Stimulated activated CD8-positive, alpha-beta memory T cell treated with anti-CD3 and anti-CD28 coated beads, Interleukin-12 subunit alpha, Interleukin-12 subunit beta, amount 100 ng/mL, for 4 hours (primary cell): ENCODE measurements at places on chromosomes 12 and 14.

DNA sequence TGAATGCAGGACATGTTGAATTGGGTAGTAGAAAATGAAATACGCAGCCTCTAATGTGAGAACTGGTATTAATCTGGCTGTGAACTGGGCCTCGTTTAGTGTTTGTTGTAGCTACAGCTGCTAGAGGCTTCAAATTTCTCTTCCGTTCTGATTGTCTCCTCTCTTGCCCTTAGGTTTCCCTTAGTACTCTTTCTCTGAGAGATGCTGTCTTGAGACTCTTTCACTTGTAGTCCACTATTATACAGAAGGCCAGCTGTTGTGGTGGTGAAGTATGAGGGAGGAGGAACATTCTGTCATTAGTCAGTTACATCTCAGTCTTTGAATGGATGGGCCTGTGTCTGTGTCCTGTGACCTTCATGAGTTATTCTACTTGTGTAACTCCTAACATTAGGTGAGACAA, 322.0 kb downstream of the TMTC2 start:
- DNase-seq: no peak

- DNase-seq: no peak
Observed at GRCh38 chr12:70774055-70774454, 136.8 kb upstream of the PTPRB start.

DNA sequence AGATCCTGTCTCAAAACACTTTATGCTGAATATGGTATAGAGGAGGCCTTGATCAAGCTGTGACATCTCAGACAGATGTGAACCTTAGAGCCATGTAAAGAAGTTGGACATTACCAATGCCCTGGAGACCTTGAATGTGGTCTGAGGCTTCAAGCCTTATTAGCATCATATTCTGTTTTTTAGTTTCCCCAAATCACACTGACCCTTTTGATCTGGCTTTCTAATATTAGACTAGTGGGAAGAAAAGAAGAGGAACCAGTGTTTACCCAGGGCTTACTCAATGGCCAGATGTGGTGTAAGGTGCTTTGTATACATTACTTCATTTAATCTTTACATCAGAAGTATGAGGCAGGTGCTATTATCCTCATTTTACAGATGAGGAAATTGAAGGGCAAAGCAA, 10.6 kb upstream of the TBPL2 start:
- DNase-seq: no peak

DNA sequence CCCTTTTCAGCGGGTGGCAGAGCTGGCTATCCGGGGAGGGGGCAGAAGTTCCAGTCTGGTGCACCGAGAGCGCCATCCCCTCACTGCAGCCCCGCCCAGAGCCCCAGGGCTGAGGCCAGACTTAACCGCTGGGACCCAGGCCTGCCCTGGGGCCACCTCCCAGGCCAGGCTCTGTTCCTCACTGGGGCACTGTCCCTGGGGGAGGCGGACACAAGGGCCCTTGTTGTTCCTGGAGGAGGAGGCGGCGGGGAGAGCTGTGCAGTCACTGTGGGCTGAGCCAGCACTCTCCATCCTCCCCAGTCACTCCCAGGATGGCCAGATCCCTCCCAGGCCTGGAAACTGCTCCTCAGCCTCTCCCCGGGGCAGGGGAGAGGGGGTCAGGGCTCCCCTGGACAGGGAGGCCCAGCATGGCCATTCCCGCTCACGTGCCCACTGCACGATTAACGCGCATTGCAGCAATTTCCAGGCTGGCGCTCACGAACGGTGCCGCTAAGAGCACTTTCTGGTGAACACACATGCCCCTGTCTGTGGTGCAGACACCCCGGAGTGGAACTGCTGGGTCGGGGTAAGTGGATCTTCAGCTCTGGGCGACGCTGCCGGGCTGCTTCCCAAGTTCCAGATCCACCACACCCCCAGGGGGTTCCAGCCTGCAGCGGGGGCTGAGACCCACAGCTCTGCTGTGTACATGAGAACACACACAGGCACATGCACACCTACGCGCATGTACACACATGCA, 89.8 kb upstream of the SFSWAP start:
- no peak for DNase-seq

DNA sequence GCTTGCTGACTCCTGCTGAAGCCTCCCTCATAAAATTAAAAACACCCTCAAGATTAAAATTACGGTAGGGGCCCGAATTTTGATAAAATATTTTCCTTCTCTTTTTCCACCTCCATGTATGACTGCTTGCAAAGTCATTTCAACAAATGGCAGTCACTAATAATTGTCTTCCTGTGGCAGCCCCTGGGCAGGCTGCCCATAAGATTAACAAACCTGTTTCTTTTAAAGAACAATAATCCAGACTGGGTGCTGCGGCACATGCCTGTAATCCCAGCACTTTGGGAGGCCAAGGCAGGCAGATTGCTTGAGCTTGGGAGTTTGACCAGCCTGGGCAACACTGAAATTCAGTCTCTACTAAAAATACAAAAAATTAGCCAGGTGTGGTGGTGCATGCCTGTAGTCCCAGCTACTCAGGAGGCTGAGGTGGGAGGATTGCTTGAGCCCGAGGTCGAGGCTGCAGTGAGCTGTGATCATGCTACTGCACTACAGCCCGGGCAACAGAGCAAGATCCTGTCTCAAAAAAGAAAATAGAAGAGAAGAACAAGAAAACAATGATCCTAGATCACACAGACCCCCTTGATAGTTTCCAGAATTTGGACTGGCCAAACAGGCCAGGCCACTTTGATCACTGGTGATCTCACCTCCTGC, 8.7 kb downstream of the SAV1 start:
- no peak for DNase-seq

GRCh38 chr14:105203057-105203531, 22.0 kb upstream of the NUDT14 start:
- DNase-seq: peak; percentile 32

DNA sequence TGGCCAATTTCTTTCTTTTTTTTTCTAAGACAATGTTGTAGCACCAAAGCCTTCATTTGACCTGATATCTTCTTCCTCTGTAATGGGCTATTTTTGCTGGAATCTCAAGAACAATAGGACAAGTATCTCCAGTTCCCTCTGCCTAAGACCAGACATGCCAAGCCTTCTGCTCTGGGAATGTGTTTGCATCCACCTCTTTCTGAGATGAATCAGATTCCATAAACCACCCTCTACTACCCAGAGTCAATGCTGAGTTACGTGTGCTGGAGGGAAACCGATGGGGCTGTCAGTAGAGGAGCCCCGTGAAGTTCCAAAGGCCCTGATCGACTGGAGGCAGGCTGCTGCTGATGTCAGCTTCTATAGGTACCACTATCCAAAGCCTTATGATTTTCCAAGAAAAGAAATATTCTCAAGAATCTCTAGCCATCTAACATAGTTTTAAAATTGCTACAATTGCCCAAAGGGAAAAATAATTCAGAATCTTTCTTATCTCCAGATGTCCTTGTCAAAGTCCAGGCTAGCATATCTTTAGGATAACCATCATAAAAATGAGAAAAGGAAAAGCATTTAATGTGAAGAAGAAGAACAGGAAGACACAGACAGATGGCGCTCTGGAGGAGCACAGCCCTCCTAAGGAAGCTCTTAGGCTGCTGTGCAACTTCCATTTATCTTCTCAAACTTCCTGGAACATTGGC, 101.9 kb downstream of the SLC8A3 start:
- DNase-seq: no peak

DNA sequence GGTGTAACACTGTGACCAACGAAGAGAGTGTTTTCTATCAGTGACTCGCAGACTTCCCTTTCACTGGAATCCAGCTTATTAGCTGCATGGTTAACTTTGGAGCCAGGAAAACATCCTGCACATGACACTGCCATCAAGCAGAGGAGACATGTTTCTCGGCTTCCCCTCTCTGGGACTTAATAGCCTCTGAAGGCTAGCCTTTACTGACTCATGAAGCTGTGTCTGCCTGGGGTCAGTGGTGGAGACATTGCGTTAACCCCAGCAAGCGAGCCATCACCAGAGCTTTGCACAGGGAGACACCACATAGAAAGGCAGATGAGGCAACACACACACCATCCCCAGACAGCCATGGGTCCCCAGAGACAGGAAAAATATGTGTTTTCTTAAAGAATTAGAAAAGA, 126.9 kb upstream of the PRICKLE1 start:
- DNase-seq: no peak

DNA sequence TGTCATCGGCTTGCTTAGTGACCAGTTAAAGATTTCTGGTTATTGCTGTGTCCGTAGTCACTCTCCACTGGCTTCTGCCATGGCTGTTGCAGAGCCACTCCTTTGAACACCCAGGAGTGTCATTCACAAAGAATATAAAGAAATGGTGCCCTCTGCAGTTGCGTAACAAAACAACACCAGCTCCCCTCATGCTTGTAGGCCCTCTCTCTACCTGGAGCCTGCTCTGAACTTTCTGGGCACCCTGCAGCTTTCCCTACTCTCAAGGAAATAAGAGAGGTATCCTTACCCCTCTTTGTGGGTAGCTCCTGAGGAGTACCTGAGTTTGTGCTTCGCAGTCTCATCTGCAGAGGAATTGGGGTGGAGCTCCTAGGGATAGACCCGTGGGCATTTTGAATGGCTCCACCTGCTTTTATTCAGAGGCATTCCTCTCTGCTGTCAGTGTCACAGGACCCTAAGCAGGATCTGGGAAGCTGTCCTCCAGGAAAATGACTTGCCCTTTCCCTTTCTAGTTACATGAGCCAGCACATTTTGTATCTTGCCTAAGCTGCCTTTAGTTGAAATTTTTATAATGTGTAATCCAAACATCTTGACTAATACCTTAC, 97.2 kb upstream of the TMEM260 start:
- no peak for DNase-seq

GRCh38 chr14:21525962-21526671, at the start of gene SALL2:
TSS of gene SALL2 (minus strand) at chr14:21526346. CDS start at chr14:21526127, 219 bp downstream.
- DNase-seq: peak; percentile 41

DNA sequence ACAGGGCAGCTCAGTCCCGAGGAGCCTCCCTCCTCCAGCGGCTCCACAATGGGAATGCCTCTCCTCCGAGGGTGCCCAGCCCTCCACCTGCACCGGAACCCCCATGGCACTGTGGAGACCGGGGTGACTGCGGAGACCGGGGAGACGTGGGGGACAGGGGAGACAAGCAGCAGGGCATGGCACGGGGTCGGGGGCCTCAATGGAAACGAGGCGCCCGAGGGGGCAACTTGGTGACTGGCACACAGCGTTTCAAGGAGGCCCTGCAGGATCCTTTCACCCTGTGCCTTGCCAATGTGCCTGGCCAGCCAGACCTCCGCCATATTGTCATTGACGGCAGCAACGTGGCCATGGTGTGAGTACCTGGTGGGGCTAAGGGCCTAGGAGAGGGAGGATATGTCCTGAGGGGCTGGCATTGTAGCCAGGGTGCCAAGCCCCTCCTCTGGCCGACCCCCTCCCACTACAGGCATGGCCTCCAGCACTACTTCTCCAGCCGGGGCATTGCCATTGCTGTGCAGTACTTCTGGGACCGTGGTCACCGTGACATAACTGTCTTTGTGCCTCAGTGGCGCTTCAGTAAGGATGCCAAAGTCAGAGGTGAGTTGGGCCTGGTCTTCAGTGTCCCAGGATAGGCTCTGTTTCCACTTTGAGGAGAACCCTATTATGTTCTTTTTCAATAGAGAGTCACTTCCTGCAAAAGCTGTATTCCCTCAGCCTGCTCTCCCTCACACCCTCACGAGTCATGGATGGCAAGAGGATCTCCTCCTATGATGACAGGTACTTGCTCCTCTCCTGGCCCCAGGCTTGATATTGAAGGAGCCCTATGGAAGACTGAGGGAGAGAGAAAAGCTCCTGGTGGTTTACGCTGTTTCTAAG, 2.7 kb downstream of the KHNYN start:
- no peak for DNase-seq

- no peak for DNase-seq
Observed at GRCh38 chr14:54472315-54472714, 16.5 kb downstream of the GMFB start.

DNA sequence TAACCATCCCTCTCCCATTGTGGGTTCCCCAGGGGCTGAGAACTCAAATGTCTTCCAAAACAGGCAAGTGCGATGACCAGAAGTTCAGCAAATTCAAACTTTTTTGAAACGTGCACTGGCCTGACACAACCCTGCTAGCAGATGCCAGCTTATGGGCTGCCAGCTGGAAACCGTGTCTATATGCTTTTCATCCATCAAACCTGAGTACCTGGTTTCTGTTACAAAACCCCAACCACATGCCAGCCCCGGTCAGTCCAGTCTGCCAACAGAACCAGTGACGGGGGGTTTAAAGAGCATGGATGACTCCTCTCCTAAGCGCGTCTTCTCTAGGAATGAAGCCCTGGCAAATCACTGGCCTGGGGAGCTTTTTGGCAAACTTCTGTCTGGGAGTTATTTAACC, 189.7 kb downstream of the TTC7B start:
- no peak for DNase-seq

DNA sequence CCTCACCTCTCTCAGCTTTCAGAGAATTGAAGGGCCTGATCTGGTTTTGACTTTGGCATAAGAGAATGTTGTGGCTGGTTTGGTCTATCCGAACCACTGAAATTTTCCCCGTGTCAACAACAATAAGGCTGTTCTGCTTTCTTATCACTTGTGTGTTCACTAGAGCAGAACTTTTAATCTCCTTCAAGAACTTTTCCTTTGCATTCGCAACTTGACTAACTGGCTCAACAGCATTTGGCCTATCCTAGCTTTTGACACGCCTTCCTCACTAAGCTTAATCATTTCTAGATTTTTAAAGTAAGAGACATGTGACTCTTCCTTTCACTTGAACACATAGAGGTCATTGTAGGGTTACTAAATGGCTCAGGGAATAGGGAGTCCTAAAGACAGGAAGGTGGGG, 25.9 kb upstream of the EDDM3A start:
- DNase-seq: no peak

GRCh38 chr14:55136885-55137786, 8.1 kb downstream of the LGALS3 start:
- DNase-seq: no peak

- peak; percentile 58 for DNase-seq
Observed at GRCh38 chr12:116910645-116911451, at the start of gene FBXW8. TSS of gene FBXW8 (plus strand) at chr12:116910950. CDS start at chr12:116911038, 88 bp downstream.

DNA sequence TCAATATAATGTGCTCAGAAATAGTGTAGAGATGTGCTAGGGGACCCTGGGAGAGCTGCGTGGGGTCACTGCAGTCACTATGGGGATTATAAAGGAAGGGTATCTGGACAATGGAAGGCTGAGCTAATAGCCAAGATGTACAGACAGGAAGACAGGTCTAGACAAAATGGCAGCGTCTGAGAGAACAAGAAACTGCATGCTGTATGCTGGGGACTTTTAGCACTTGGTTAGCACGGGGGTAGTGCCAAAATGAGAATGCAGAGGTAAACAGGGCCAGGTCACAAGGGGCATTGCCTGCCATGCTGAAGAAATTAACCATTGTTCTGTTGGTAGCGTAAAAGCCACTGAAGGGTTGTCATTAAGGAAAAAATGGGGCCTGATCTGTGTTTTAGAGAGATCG, 308.2 kb downstream of the EMP1 start:
- DNase-seq: no peak

DNA sequence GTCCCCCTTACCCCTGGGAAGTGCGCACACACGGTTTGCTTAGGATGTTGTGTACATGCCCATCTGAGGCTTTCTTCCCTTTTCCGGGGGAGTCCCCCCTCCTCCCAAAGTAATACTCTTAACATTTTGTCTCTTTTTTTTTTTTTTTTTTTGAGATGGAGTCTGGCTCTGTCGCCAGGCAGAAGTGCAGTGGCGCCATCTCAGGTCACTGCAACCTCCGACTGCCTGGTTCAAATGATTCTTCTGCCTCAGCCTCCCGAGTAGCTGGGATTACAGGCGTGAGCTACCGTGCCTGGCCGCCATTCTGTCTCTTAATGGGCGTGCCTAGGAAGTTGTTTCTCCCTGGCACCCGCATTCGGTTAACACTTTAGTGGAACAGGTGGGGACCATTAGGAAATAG, 4.5 kb upstream of the GMFB start:
- DNase-seq: no peak
